ENCODE measurements at places on chromosomes 12 and 14. TPM values are rescaled to one million over a fixed set of nuclear protein-coding genes. Genes with fewer than 3 reads are reported as not detected.

GRCh38 chr14:52861403-52861802, 70.0 kb upstream of the GNPNAT1 start:
- no peak for DNase-seq

GRCh38 chr12:34384693-34385092, 362.4 kb downstream of the ALG10 start:
- no peak for DNase-seq

MYO1H gene
- not detected for total RNA-seq

GRCh38 chr12:52615912-52616311, 2.4 kb downstream of the KRT73 start:
- DNase-seq = no peak

DNA sequence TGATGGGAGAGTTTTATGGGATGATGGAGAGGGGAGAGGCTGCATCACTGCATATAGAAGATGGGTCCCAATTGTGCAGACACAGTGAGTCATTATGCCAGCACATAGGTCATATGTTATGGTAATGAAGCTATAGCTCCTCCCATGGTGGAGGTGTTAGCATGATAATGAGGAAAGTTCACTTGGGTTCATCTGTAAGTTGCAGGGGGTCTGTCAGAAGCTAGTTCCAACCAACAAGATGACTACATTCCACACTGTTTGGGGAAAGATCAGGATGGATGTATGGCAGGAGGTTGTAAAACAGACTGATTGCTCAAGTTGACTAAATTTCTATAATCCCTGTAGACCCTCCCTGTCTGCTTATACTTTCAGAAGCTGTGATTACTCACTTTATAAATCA, 561.3 kb downstream of the C12orf50 start:
- DNase-seq = no peak

DNA sequence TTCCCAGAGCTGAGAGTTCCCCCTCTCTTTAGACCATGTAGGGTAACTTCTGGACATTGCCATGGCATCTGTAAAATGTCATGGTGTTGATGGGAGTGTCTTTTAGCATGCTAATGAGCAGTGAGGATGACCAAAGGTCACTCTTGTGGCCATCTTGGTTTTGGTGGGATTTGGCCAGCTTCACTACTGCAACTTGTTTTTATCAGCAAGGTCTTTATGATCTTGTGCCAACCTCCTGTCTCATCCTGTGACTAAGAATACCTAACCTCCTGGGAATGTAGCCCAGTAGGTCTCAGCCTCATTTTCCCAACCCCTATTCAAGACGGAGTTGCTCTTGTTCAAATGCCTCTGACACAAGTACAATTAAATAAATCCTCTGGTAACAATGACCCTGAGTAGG, 244.4 kb downstream of the NEDD1 start:
- no peak for DNase-seq

DNA sequence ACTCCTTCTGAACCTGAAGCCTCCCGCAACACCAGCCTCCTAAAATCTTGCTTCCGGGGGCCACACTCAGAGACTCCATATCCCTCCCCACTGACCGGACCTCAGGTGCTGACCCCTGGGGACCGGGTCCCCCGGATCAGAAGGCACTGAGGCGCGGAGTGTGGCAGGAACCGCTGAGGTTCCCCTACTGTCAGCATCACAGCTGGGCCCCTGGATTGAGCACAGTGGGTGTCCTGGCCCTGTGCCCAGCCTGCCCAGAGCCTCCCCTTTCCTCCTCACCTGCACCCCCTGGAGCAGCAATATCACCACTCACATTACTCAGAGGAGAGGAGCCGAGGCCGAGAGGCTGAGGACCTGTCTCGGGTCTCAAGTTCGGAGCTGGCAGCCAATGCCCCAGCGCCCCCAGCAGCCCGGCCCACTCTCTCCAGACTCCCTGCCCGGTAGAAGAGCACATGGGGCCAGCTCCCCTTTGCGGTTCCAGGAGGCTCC, 101.2 kb upstream of the EIF5 start:
- no peak for DNase-seq

DNA sequence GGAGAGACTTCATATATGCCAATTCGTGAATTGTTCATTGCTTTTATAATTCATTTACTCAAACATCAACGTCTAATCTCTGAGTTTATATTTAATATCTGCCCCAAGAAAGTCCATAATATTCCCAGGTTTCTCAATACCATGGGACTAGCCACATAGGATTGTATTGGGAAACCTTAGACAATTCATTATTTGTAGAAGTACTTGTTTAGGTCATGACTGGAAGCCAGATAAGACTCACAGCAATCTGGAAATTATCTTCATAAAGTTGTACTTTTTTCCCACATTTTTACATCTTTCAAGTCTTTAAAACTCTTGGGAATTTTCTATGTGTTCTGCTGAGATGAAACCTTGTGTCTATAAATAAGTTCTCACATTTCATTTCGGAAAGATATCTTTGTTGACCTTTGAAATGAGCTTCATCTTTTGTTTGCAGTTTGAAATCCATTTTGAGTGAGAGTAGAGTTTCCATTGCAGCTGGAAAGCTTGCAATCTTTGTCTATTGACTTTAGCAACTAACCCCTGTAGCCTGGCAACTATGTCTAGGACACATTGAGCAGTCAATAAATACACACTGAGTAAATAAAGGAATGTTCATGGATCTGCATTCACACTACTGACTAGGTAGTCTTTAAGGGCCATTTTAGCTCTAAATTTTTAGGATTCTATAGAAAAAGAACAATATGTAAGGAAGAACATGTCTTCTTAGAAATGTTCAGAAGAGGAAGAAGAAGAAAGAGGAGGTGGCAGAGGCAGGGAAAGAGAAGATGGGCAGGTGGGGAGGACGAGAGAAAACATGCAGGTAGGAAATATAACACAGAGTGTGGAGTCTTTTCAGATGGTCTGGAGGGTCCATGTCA, 154.4 kb downstream of the LRIG3 start:
- DNase-seq = no peak

GRCh38 chr12:77549383-77550128, 281.1 kb upstream of the NAV3 start:
- DNase-seq = no peak

- no peak for DNase-seq
Observed at GRCh38 chr14:63726499-63726898, 1.4 kb downstream of the SGPP1 start.

GRCh38 chr14:95206534-95206933, 49.2 kb upstream of the DICER1 start:
- DNase-seq = no peak

GRCh38 chr14:25237845-25238244, 187.9 kb upstream of the STXBP6 start:
- no peak for DNase-seq

ARMH4 gene
- 4.6 TPM for total RNA-seq

WNT1 gene
- total RNA-seq = 0.60 TPM

DNA sequence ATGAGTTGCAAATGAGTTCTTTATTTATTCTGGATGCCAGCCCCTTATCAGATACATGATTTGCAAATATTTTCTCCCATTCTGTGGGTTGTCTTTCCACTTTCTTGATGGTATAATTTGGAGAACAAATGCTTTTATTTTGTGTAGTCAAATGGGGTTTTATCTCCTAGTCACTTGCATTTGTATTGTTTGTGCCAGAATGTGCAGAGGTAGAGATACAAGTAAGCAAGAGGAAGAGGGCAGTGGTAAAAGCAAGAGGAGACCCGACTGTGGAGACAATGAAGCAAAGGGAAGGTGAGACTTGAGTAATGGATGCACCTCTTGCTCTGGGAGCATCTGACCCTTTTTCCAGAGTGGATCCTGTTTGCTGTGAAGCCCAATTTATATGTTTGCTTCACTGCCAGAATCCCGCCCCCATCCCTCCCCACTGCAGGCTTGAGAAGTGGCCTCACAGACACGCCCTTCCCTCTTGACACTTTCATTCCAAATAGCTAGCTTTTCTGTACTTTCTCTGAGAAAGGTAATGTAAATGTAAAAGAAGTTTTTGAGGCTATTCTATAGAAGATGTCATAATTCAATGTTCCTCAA, 786 bp upstream of the PFKM start:
- no peak for DNase-seq

DNA sequence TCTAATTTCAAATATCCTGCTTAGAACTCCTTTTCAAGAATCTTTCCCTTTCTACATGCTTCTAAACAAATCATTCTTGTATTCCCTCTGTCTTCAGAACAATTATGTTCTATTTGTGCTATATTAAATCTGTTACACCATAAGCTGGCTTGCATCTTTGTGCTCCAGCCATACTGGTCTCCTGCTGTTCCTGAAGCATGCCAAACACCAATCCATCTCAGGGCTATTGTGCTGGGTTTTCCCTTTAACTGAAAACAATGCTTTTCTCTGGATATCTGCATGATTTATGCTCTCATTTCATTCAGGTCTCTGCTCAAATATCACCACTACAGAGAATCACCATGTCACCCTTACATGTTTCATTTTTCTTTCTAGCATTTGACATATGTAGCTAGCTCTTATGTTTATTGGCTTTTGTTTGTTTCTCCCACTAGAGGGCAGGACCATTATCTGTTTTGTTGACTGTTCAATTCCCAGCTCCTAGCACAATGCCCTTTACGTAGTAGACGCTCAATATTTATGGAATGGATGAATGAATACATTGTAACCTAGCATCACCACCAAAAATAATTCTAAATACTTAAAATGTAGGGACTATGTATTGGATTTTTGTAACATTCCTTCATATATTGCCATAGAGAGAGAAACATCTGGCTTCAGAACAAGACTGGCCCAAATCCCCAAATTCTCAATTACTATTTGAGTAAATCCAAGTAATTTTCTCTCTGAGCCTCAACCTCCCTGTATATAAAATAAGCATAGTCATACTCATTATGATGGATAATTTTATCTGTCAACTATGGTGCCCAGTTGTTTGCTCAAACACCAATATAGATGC, 302.0 kb upstream of the SYT1 start:
- DNase-seq = no peak

MYF5 gene
- not detected for total RNA-seq

- DNase-seq = no peak
Observed at GRCh38 chr12:85920324-85920947, 46.3 kb downstream of the NTS start.

- no peak for DNase-seq
Observed at GRCh38 chr12:99234702-99235101, 412.9 kb upstream of the GARIN6 start.

ESR2 gene
- total RNA-seq = 1.4 TPM

CACNA1C gene
- 4.4 TPM for total RNA-seq
